ENCODE measurements at places on chromosomes 5 and 9.

GRCh38 chr9:6671416-6671815, 25.9 kb upstream of the GLDC start:
- DNase-seq = no peak

GRCh38 chr5:65801352-65801783, 79.4 kb downstream of the NLN start:
- DNase-seq = no peak

DNA sequence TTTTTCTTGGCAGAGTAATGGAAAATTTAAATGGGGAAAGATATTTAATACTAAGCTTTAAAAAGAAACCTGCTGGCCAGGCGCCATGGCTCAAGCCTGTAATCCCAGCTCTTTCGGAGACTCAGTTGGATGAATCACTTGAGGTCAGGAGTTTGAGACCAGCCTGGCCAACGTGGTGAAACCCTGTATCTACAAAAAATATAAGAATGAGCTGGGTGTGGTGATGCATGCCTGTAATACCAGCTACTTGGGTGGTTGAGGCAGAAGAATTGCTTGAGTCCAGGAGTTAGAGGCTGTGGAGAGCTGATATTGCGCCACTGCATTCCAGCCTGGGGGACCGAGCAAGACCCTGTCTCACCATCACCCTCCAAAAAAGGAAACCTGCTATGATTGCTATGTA, 32.8 kb downstream of the TUT7 start:
- no peak for DNase-seq

GRCh38 chr5:44862808-44863207, 54.1 kb downstream of the MRPS30 start:
- DNase-seq = peak; percentile 76

DNA sequence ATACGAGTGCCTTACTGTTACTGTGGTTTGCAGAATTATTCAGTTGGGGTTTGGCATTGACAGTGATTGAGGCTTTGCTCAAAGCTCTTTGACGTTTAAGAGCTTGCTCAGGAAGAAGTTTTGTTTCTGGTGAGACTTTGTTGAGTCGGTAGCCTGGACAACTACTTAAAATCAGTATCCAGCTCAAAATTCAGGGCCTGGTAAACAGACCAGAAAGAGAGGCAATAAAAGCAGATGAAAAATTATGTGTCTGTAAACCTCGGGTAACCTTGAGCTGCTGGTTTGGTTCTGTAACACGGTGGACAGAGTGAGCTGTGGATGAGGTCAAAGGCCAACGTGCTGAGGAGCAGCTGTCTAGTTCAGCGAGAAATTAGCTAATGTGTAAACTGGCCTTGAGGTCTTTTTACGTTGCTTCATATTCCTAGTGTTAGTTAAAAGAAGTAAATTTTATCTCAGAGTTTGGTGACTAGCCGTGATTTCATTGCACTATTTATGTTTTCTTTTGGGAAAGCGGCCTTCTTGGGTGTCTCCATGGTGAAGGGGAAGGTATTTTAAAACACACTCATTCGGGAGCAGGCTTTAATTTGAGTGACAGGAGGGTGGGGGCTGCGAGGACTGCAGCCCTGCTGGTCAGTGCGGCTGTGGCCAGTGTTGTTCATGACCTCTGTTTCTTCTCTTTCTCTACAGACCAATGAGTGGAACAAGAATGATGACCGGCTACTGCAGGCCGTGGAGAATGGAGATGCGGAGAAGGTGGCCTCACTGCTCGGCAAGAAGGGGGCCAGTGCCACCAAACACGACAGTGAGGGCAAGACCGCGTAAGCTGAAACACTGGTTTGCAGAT, 82.0 kb upstream of the TTC23L start:
- DNase-seq = no peak

DNA sequence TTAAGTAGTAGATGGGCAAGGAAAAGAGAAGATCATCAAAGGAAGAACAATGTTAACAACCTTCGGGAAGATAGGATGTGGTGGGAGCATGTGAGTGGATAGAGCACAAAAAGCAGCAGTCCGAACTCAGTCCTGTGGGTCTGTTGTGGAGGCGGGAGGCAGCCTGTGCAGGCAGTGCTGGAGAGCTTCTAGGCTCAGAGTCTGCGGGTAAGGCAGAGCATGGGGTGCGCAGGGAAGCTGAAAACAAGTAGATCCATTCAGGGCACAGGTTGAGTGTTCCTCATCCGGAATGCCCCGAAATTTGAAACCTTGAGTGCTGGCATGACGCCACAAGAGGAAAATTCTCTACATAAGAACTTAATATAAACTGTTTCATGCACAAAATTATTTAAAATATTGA, 84.9 kb downstream of the PPIC start:
- DNase-seq = no peak

All from NCI-H82 (cell line).